CD4-positive, alpha-beta T cell treated with Interleukin-2 at 100 ng/mL for 4 hours (primary cell): ENCODE measurements at places on chromosomes 4 and X.

DNA sequence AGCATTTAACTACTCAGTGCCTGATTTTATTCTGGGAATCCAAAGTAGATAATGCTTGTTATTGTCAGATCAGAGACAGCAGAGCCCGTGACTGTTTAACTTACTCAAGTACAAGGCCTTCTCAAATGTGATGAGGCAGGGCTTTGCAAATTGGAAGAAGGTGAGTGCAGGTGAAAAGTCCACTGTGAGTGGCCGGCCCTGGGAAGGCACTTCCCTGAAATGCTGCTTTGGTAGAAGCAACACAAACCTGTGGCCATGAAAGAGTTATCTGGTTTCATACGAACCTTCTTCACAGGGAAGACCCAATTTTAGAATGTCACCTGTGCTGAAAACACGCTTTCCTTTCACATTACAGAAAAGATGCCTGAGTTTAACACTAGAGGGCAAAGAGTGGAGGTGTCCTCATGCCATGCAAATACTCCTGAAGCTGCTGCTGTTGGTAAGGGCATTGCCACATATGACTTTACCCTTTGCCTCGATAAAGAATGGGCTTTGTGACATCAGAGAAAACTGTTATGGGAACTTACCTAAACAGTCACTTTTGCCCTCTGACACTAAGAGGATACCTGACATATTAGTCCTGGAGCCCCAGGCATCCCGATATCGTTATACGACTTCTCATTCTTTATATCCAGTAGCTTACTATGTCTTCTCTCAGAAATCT is 8.0 kb downstream of the PPARGC1A start:
- DNase-seq: no peak

DNA sequence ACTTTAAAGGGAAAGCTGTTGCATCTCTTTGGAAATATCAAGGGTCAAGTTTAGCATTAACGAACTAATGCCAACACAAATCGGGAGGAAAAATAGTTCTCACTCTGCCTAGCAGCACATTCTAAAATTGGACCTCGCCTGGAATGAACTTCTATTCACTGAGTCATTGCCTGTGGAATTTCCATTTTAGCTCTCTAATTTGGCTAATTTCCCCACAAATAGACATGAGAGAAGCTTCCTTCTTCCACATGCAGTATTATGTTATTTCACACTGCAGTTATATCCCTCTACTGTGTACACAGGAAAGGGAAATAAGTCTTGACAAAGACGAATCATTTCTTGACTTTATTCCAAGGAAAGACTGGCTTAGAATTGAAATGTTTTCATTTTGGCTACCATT is 9.3 kb downstream of the ZXDA start:
- DNase-seq: no peak

- no peak for DNase-seq
Observed at GRCh38 chr4:7524843-7525242, 90.1 kb upstream of the PSAPL1 start.

DNA sequence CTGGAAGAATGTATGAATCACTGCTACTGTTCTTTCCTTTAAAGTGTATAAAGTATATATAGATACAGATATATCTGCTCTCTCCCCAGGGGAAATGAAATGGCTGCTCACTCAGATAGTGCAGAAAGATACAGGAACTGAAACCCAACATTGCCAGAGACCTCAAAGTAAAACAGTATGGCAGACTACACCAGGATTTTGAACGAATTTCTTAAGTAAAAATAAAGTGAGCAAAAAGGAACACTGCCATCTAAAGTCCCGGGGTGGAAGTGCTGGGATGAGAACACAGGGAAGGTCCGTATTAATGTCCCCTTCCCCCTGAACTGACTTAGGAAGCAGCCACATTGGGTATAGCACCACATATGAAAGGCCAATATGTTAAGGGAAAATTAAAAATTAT is 93.4 kb downstream of the TMA16 start:
- no peak for DNase-seq

- no peak for DNase-seq
Observed at GRCh38 chrX:794311-794710, 163.7 kb downstream of the SHOX start.
